ENCODE measurements at places on chromosomes 4 and X.

DNA sequence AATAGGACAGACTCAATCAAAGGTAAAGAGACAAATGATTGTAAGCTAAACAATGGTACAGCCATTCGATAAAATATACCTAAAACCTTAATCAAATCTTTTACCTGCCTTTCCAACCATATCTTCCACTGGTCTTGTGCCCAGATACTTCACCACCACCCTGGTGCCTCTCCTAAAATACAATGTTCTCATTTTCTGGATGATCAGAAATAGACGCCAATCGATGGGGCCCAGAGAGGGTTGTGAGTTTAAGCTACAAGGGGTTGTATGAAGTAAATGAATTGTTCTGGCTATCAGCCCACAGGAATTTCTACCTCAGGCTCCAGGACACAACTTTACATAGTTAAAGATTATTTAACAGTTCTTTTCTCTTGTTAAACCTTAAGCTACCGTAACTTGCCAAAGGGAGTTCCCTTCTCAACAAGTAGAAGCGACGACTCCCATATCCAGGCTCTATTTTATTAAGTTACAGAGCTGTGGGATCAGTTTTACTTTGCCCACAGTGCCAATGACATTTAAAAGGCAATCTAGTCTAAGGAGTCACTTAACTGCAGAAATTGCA lies 99.1 kb downstream of the CHRNA9 start:
- no peak for DNase-seq

DNA sequence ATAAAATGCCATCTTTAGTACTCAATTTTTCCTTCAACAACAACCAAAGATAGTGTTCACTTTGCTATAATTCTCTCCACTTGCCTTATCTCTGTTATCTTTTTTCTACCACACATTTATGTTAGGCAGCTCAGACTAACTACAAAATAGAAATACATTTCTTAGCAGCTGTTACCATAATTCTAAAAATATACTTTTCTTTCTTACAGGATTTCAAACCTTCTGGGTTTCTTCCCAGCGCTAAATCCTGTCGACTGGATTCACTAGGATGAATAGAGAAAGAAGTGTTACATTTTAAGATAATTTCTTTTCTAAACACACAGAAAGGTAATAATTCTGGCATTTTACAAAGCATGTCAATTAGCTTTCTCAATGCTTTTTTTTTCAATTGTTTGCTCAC lies 105.5 kb upstream of the GK2 start:
- DNase-seq = no peak

- no peak for DNase-seq
Measured at GRCh38 chr4:142728233-142728632, 117.9 kb downstream of the INPP4B start.

DNA sequence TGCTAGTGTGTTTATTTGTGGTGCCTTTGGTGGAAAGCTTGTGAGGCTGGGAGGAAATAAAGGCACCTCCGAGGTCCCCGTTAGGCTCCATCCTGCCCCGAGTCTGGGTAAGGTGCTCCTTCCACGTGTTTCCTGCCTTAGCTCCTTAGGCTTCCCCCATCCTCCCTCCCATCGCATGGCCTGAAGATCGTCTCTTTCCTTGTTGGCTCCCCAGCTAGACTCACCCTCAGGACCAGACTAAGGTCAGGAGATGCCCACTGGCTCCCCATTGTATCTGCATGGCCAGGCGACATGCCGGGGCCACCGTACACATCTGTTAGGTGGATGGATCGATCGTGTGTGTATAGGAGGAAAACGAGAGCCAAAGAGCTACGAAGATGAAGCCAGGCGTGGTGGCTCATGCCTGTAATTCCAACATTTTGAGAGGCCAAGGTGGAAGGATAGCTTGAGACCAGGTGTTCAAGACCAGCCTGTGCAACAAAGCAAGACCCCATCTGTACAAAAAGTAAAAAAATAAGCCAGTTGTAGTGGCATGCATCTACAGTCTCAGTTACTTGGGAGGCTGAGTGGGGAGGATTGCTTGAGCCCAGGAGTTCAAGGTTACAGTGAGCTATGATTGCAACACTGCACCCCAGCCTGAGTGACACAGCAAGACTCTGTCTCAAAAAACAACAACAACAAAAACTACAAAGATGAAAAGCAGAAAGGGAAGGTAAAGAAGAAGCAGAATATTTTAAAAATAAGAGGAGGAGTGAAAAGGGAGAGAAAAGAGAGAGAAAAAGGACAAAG lies 53.7 kb downstream of the SEPSECS start:
- DNase-seq = no peak

Data from activated T-helper 1 cell treated with Interleukin-2 at 50 U/mL for 16 hours (primary cell).